AML-193 (cell line): ENCODE measurements at places on chromosomes 12 and 14.

- no peak for DNase-seq
These were observed 392.6 kb downstream of the FUT8 start for GRCh38 chr14:65805113-65805473.

GRCh38 chr12:46414591-46415268 lies 42.2 kb upstream of the SLC38A2 start:
- DNase-seq = no peak

- DNase-seq = no peak
These were observed 5.5 kb downstream of the ASIC1 start for GRCh38 chr12:50062728-50063460.

DNA sequence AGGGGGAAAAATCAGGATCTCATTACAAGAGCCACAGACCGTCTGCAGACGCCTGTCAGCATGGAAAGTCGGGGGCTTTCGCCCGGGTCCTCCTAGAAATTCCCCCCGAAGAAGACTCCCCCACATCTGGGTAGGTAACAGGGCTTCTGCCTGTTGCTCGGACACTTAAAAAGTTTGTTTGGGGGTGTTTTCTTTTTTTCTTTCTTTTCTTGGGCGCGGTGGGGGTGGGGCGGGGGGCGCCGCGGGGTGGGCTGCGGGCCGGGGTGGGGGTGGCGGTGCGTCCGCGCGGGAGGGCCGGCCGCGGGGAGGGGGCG lies 358 bp downstream of the ELK3 start:
- no peak for DNase-seq

- DNase-seq = peak; percentile 59
These were observed 2.8 kb upstream of the ART4 start for GRCh38 chr12:14846042-14846587.

DNA sequence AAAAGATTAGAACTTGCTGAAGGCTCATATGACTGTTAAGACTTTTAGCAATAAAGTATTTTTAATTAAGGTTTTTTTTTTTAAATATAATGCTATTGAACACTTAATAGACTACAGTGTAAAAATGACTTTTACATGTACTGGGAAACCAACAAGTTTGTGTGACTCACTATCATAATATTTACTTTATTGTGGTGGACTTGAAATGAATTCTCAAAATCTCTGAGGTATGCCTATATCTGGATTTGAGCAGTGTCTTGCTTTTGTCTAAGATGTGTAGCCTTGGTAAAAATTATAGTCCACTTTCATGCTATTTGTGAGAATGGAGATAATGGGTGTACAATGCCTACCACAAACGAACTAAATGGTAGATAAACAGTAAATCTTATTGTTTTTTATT lies 33.9 kb upstream of the NAV3 start:
- DNase-seq = no peak

GRCh38 chr12:108317308-108318234 lies 21.5 kb downstream of the CMKLR1 start:
- DNase-seq = no peak

- DNase-seq = no peak
These were observed 705.8 kb upstream of the USP15 start for GRCh38 chr12:61554268-61555008.

GRCh38 chr14:78106381-78106780 lies 63.8 kb upstream of the NRXN3 start:
- DNase-seq = no peak

- DNase-seq = no peak
These were observed 13.1 kb downstream of the ITGA7 start for GRCh38 chr12:55694651-55695050.

GRCh38 chr12:6688543-6688998 lies 604 bp downstream of the ZNF384 start:
- DNase-seq = peak; percentile 37

- no peak for DNase-seq
These were observed 31.0 kb downstream of the EID3 start for GRCh38 chr12:104334581-104334980.

- no peak for DNase-seq
These were observed at the start of gene EFS for GRCh38 chr14:23365036-23365731. EFS (minus strand) TSS chr14:23365172; CDS start chr14:23365025, 147 bp downstream.

DNA sequence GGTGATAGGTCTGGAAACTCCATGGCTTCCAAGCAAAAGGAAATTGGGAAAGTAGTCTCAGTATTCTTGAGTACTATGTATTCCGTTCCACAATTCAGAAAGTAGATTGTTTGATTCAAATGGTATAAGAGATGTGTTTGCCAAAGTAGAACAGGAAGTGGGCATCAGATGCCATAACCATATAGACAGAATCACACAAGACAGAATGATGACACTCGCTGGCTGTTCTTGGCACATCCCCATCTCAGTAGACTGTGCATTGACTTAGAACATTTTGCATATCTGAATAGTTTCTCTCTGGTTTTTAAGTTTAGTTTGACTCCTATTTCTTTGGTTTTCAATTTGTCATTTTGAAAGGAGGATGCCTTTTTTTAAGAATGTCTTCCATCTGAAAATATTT lies 221.1 kb upstream of the RGS6 start:
- no peak for DNase-seq

DNA sequence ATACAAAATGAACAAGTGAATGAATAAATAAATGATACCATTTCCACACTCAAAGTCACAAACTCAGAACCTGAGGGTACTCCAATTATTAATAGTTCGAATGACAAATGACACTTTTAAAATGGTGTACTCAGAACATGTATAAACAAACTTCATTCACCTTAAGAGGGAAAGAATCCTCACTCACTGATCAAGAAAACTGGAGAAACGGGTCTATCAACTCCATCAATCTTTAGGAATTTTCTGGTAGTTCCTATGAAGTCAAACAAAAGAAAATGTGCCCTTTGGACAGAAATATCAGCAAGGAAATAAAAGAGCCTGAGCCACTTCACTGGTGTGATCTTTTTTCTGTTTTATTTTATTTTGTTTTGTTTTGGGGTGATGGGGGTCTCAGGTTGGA lies 5.2 kb upstream of the NRDE2 start:
- no peak for DNase-seq

- no peak for DNase-seq
These were observed 6.4 kb upstream of the SMUG1 start for GRCh38 chr12:54195080-54195736.

DNA sequence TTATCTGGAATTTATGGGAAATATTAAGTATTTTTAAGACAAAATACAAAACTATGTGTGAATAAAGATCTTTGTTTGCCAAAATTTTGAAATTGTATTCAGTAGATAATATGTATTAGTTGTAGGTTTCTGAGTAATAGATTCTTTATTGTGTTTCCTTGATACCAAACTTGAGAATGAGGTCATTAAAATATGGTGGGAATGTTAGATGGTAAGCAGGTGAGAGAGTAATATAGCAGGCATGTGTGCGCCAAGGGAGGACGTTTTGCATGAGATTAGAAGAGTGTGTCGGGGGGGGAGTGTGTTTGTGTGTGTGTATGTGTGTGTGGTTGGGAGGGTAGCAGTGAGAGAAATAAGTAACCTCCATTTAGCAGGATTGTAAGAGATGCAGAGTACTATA lies 376.5 kb downstream of the NPAS3 start:
- DNase-seq = no peak

DNA sequence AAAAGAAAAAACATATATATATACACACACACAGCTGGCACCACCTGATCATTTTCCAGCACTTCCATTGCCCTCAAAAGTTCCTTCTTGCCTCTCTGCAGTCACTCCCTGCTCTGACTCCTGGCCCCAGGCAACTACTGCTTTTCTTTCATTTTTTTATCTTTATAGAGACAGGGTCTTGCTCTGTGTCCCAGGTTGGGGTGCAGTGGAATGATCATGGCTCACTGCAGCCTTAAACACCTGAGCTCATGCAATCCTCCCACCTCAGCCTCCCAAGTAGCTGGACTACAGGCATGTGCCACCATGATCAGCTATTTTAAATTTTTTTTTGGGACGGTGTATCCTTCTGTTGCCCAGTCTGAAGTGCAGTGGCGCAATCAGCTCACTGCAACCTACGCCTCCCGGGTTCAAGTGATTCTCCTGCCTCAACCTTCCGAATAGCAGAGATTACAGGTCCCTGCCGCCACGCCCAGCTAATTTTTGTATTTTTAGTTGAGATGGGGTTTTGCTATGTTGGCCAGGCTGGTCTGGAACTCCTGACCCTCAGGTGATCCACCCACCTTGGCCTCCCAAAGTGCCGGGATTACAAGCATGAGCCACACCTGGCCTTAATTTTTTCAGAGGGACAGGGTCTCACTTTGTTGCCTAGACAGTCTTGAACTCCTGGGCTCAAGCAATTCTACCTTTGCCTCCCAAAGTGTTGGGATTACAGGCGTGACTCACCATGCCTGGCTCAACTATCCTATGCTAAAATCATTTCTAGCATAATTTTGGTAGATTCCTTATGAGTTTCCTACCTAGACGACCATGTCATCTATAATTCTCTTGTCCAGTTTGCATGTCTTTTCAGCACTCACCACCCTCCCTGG lies 7.8 kb downstream of the HSP90AA1 start:
- DNase-seq = no peak

DNA sequence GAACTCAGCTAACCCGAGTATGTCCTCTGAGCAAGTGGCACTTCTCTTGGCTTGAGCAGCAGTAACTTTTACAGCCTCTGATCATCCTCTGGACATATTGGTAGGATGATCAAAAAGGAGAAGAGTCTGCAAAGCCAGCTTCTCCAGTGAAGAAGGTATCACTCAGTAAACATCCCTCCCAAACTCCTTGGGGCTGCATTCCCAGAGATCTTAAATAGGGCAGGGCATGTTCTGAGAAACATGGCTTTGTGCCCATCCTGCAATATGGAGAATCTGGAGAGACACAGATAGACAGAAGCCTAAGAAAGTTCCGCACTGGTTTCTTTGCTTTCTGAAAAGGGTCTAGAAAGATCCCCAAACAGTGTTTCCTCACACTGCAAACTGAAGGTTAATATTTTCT lies 65.4 kb downstream of the RBM19 start:
- no peak for DNase-seq

DNA sequence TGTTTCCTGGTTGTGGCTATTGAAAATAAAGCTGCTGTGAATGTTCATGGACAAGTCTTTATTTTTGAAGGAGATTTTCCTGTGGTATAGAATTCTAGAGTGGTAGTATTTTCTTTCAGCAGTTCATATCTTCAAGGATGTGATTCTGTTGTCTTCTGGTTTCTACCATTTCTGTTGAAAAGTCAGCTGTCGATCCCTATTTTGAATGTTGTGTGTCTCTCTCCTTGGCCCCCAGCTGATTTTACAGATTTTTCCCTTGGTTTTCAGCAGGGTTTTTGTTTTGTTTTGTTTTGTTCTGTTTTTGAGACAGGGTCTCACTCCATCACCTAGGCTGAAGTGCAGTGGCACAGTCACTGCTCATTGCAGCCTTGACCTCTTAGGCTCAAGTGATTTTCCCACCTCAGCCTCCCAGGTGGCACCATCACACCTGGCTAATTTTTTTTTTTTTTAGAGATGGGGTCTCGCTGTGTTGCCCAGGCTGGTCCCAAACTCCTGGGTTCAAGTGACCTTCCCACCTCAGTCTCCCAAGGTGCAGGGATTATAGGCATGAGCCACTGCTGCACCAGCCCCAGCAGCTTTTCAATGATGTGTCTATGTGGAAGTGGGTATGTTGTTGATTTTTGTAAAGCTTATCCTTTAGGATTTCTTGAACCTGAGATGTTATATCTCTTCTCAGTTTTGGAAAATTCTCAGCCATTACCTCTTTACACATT lies 28.1 kb downstream of the CFAP251 start:
- DNase-seq = no peak

DNA sequence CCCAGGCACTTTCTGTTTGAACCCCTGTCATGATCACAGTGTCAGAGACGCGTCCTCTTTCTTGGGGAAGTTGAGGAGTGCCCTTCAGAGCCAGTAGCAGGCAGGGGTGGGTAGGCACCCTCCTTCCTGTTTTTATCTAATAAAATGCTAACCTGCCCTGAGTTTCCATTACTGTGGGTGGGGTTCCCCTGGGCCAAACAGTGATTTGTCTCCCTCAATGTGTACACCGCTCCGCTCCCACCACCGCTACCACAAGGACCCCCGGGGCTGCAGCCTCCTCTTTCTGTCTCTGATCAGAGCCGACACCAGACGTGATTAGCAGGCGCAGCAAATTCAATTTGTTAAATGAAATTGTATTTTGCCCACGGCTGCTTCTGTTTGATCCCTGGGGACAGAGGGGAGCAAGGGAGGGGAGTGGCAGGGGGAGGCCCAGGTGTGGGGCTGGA lies 5.1 kb downstream of the SHMT2 start:
- DNase-seq = no peak

- DNase-seq = no peak
These were observed 54.0 kb downstream of the PRIMA1 start for GRCh38 chr14:93734086-93734822.

DNA sequence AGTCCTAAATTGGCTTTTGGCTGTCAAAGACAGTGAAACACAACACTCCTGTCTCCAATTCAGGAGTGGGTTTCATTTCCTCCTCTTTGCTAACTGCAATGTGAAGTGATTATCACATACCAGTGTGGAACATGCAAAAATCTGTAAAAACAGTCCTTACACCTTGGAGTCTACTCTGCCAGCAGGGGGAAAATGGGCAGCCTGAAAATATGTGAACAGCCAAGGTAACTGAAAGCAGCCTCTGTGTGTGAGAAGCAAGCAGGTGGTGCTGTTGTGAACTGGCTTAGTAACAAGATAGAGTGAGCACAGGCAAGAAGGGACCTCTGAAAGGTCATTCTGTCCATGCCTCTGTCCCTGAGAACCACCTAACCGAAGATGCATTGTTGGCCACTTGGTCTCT lies 6.0 kb downstream of the PRMT8 start:
- no peak for DNase-seq

GRCh38 chr14:31505411-31505810 lies 17.6 kb upstream of the GPR33 start:
- no peak for DNase-seq

GRCh38 chr12:120843472-120843871 lies 60.7 kb downstream of the SPPL3 start:
- DNase-seq = no peak

DNA sequence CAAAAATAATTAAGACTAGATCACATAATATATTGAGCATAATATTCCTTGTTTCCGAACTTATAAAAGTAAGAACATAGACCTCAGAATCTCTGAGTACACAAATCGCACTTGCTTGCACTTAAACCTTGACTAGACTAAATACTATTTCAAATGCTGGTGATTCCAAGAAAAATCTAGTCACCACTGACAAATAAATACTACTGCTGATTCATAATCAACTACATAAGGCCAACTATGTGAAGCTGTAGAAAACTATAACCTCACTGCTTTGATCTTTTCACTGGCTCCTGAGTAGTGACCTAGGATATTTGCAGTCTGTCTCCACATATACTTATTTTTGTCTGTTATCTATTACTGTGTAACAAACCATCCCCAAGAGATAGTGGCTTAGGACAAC lies 245.4 kb downstream of the DIO2 start:
- DNase-seq = no peak

DNA sequence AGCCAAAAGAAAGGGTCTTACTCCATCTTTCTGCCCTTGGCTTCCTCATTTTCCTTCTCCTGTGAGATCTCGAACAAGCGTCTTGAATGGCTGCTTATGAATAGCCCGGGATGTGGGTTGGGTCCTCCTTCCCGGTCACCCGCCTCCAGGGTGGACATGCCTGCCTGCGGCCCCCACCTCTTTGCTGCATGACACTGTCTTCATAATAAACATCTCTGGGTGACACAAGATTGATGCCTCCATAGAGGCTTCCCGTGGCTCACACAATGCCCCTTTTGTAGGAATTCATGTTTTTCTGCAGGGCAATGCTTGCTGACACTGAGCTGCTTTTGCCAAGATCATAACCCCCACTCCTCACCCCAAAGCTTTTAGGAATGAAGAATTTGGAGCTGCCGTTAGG lies 125.9 kb downstream of the ZNF664 start:
- DNase-seq = no peak
